Activated CD8-positive, alpha-beta memory T cell treated with anti-CD3 and anti-CD28 coated beads, Interleukin-2, amount 10 ng/mL, durations not matched to agents 7 days and 5 days (primary cell): ENCODE measurements at places on chromosomes 2 and 18.
A peak's percentile ranks its signal among the peaks of the same experiment; 100 is the strongest.

- H3K36me3 ChIP-seq = peaks cover 39% of the 10 kb centered on the region
- no peak overlapping the region for H3K27ac ChIP-seq
- no peaks in the 10 kb centered on the region for H3K27me3 ChIP-seq
- H3K4me1 ChIP-seq = peaks cover 26% of the 10 kb centered on the region
- no peak for DNase-seq
- H3K4me3 ChIP-seq = no peak overlapping the region
Measured at GRCh38 chr2:6940820-6941219, 23.6 kb downstream of the RNF144A start.

GRCh38 chr2:150624001-150624401 is 136.5 kb upstream of the RND3 start:
- H3K27ac ChIP-seq = no peak overlapping the region
- H3K27me3 ChIP-seq = no peaks in the 10 kb centered on the region
- H3K4me3 ChIP-seq = no peak overlapping the region
- H3K4me1 ChIP-seq = no peaks in the 10 kb centered on the region
- no peak for DNase-seq

DNA sequence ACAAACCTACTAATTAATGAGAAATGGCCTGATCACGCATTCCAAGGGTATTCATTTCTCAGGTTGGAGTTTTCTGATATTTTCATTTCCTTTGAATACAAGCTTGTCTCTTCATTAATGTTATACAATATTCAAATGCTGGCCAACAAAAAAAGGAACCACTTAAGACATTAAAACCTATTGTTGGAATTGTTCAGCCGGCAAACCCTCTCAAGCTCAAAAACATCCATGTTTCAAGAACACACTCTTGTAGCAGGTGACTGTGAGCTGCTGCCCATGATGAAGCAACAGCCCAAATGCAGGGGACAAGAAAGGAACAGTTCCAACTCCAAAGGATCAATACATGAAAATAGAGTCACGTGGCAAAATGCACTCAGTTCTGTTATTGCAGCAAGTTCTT is 454.5 kb downstream of the BCL11A start:
- no peaks in the 10 kb centered on the region for H3K36me3 ChIP-seq
- no peak overlapping the region for H3K27ac ChIP-seq

GRCh38 chr2:32632089-32632488 is 4.2 kb downstream of the TTC27 start:
- H3K27ac ChIP-seq = peak overlapping the region; percentile 32
- peaks cover 26% of the 10 kb centered on the region for H3K4me1 ChIP-seq
- H3K27me3 ChIP-seq = no peaks in the 10 kb centered on the region
- H3K4me3 ChIP-seq = no peak overlapping the region

- H3K36me3 ChIP-seq = peaks cover 6% of the 10 kb centered on the region
- H3K4me1 ChIP-seq = peaks cover 5% of the 10 kb centered on the region
- H3K27ac ChIP-seq = no peak overlapping the region
- DNase-seq = no peak
Measured at GRCh38 chr2:165864296-165864695, 70.2 kb upstream of the GALNT3 start.

DNA sequence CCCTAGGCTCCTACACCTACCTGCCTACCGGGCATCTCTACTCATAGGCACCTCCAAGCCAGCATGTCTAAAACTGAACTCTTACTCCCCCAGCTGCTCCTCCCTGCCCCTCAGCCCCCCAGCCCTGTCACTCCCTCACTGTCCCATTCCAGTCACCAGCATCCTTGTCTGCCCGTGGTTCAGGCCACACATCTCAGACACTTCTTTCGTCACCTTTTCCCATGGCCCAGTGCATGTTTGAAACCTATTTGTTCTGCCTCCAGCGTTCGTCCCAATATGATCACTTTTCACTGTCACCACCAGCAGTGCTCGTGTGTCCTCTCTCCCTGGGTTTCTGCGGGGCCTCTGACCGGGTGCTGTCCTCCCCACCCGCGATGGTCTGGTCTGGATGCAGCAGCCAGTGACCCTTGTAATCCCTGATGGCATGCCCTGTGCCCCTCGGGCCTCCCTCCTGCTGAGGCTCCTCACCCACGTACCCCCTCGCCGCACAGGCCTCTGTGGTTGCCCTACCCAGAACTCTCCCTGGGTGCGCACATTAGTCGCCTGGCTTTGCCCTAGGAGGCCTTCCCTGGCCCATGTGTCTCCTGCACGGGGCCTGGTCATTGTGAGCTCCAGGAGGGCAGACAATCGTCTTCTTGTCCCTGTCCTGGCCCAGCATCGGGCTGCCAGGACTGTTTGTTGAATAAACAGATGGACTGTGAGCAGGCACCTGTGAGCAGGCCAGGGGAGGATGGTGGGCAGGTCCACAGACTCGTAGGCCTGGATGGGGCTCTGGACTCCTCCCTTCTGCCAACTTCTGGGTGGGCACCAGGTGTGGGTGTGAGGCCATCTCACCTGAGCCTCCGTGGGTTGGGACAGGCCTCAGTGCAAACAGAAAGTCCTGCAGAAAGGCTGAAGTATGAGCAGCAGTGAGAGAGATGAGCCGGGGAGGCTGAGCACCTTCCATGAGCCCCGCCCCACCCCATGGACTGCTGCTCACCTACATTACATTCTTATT is 15.5 kb downstream of the LDLRAD4 start:
- peak; percentile 22 for DNase-seq
- no peaks in the 10 kb centered on the region for H3K36me3 ChIP-seq
- no peaks in the 10 kb centered on the region for H3K27me3 ChIP-seq
- no peaks in the 10 kb centered on the region for H3K4me1 ChIP-seq
- no peak overlapping the region for H3K4me3 ChIP-seq

DNA sequence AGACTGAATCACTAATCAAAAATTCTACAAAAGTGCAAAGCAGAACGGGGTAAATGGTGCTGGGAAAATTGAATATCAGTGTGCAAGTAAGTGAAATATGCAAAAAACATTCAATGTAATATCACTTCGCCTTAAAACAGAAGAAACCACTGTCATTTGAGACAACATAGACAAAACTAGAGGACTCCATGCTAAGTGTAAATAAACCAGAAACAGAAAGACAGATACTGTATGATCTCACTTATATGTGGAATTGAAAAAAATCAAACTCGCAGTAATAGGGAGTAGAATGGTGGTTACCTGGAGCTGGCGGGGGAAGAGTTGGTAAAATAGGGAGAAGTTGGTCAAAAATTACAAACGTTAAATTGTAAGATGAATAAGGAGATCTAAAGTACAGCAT is 1420.0 kb upstream of the CDH2 start:
- no peak for DNase-seq
- no peaks in the 10 kb centered on the region for H3K4me1 ChIP-seq
- H3K27ac ChIP-seq = no peak overlapping the region
- no peaks in the 10 kb centered on the region for H3K27me3 ChIP-seq
- H3K36me3 ChIP-seq = no peaks in the 10 kb centered on the region
- H3K4me3 ChIP-seq = no peak overlapping the region

GRCh38 chr2:11395389-11395788 is 51.0 kb upstream of the ROCK2 start:
- H3K36me3 ChIP-seq = no peaks in the 10 kb centered on the region
- H3K4me3 ChIP-seq = no peak overlapping the region
- H3K4me1 ChIP-seq = no peaks in the 10 kb centered on the region
- H3K27me3 ChIP-seq = peaks cover 3% of the 10 kb centered on the region
- no peak overlapping the region for H3K27ac ChIP-seq

DNA sequence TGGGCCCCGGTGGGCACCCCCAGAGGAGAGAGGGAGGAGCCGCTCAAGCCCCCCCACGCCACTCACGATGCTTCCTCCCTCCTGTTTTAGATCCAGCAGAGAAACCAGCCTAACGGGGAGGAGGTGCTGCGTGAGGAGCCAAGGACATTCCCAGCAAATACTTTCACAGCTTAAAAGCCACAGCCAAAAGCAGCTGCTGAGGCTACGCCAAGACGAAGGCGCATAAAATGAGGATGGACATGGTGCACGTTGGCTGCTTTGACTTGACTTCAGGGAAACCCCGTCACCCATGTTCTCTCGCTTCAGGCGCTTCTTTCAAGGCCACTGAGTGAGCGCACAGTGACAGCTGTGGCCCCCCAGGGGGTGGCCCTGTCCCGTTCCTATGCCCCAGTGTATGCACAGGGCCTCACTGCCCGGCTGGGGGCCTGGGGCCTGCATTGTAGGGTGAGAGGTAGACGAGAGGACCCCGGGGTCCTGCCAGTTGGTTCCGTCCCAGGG is 72.1 kb upstream of the PXDN start:
- no peak overlapping the region for H3K27ac ChIP-seq
- H3K36me3 ChIP-seq = no peaks in the 10 kb centered on the region
- no peaks in the 10 kb centered on the region for H3K4me1 ChIP-seq
- H3K4me3 ChIP-seq = no peak overlapping the region
- DNase-seq = no peak
- no peaks in the 10 kb centered on the region for H3K27me3 ChIP-seq

DNA sequence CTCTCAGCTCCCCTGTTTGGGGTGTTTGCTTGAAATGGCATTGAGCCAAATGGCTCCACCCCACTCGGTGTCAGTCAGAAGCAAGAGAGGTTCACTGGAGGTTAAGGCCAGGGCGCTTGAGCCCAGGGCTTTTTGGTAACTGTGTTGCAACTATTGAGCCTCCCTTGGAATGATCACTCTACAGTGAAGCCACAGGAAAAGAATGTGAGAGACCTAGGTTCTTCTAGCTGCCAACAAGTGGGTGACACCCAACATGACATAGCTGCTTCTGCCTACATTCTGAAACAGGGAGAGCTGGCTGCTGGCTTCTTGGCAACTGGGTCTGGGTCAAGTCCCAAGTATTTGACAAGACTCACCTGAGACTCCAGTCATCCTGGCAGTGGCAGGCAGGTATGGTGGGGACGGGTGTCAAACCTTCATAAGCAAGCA is 7.1 kb upstream of the GRHL1 start:
- H3K4me3 ChIP-seq = no peak overlapping the region
- DNase-seq = no peak
- peaks cover 49% of the 10 kb centered on the region for H3K27me3 ChIP-seq
- no peak overlapping the region for H3K27ac ChIP-seq

DNA sequence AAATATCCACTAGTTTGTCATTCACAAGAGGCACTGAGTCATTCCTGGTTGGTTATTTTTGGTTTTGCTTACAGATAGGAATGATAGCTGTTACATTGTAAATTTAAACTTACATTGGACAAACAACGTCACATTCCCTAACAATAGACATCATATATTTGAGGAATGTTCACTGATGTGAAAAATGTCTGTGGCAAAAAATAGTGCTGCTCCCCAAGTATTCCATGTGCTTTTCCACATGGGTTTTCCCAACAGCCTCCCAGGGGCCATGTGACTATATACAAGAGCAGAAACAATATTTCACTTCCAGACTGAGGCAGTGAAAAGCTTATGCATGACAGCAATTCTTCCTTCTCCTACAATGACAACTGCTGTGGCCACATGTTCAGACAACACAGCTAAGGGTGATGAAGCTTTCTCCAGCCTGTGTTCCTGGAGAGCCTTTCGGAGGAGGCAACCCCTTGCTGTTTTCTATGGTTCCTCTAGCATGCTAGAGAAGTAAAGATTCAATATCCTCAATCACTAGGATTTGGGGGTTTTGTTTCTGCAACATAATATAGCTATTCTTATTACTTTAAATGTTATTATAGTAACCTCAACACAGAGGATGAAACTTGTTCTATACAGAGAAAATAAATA is 202.7 kb downstream of the PTH2R start:
- H3K4me3 ChIP-seq = no peak overlapping the region
- H3K4me1 ChIP-seq = no peaks in the 10 kb centered on the region
- H3K36me3 ChIP-seq = no peaks in the 10 kb centered on the region
- no peak for DNase-seq

- peak overlapping the region; percentile 97 for H3K27ac ChIP-seq
- H3K4me3 ChIP-seq = peak overlapping the region; percentile 90
- H3K4me1 ChIP-seq = peaks cover 83% of the 10 kb centered on the region
- H3K27me3 ChIP-seq = peaks cover 8% of the 10 kb centered on the region
- H3K36me3 ChIP-seq = peaks cover 8% of the 10 kb centered on the region
Measured at GRCh38 chr2:239268082-239268481, 132.7 kb downstream of the HDAC4 start.

DNA sequence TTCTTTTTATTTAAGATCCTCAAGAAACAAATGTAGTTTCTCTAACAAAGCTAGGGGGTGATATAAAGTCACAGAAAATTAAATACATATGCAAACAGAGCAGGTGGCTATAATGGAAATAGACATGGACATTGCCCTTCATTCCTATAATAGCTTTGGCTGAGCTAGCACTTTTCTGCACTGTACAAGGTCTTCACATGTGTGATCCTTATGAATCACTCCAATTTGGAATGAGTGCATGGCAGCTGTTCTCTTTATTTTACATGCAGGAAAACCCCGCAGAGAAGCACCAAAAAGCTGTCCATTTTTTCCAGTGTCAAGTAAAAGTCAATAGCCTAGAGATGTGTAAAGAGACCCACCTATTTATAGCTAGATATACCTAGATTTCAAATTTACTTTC is 747.4 kb upstream of the SLC8A1 start:
- no peak overlapping the region for H3K4me3 ChIP-seq
- no peak for DNase-seq
- H3K36me3 ChIP-seq = no peaks in the 10 kb centered on the region

DNA sequence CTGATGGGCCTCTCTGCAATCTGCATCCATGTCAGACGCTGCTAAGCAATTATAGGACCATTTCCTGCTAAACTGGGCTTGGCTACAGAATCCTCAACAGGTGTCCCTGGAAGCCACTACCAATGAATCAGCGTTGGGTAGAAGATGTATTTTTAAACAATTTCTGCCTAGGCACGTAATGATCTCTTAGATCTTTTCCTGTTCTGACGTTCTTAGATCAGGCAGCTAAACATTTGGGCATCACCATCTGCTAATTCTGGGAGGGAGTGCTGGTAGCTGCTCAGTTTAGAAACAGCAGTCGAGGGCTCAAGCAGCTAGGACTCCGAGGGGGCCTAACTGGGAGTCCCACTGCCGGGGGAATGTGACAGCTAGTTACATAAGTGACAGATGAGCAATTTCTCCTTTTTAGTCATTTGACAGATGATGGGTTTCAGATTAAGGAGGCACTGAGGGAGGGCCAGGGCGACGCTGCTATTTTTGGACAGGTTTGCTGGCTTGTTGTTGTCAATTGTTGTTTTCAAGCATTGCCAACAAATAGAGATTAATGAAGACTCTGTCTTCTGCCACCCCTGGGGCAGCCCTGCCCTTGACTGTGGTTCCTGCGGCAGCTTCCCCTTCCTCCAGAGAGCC is 92.7 kb downstream of the MRO start:
- H3K4me3 ChIP-seq = no peak overlapping the region
- H3K27me3 ChIP-seq = peaks cover 3% of the 10 kb centered on the region
- no peaks in the 10 kb centered on the region for H3K4me1 ChIP-seq
- no peak for DNase-seq
- H3K36me3 ChIP-seq = no peaks in the 10 kb centered on the region
